ENCODE measurements at places on chromosomes 4 and X.
A peak's percentile ranks its signal among the peaks of the same experiment; 100 is the strongest.

- DNase-seq = no peak
Observed at GRCh38 chr4:97585274-97585673, 558.0 kb downstream of the STPG2 start.

- DNase-seq = no peak
Observed at GRCh38 chr4:184318852-184319251, 101.2 kb upstream of the ENPP6 start.

DNA sequence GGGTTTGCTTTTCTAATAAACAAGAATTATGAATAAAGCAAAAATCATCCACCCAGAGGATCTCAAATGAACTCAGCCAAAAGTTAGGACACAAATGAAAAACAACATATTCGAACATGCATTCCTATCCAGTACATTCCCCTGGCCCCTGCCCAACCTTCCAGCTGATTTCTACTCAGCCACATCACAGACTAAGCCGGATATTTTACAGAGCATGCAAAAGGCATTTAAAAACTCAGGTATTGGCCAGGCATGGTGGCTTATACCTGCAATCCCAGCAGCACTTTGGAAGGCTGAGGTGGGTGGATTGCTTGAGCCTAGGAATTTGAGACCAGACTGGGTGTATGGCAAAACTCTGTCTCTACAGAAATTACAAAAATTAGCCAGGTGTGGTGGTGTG is 54.6 kb downstream of the RELL1 start:
- DNase-seq = no peak

GRCh38 chr4:152996672-152997071 is 60.5 kb downstream of the FHDC1 start:
- no peak for DNase-seq

- DNase-seq = no peak
Observed at GRCh38 chr4:56742080-56742871, 61.2 kb upstream of the HOPX start.

DNA sequence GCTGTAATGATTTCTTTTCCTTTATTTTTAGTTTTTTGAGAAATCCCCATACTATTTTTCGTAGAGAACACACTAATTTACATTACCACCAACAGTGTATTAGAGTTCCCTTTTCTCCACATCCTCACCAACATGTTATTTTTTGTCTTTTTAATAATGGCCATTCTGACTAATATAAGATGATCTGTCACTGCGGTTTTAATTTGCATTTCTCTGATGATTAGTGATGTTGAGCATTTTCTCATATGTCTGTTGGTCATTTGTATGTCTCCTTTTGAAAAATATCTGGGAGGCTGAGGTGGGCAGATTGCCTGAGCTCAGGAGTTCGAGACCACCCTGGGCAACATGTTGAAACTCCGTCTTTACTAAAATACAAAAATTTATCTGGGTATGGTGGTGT is 30.2 kb downstream of the SPINK2 start:
- no peak for DNase-seq

GRCh38 chr4:10949039-10949733 is 264.6 kb upstream of the CLNK start:
- DNase-seq = peak; percentile 19

- DNase-seq = no peak
Observed at GRCh38 chrX:21490341-21490740, 116.1 kb downstream of the CNKSR2 start.

GRCh38 chr4:55269995-55270394 is 76.0 kb upstream of the SRD5A3 start:
- DNase-seq = no peak

- no peak for DNase-seq
Observed at GRCh38 chrX:114841051-114841450, 176.4 kb downstream of the IL13RA2 start.

GRCh38 chr4:8724436-8725070 is 132.0 kb downstream of the CPZ start:
- DNase-seq = no peak

GRCh38 chr4:145552181-145552822 is 66.9 kb upstream of the MMAA start:
- DNase-seq = no peak

DNA sequence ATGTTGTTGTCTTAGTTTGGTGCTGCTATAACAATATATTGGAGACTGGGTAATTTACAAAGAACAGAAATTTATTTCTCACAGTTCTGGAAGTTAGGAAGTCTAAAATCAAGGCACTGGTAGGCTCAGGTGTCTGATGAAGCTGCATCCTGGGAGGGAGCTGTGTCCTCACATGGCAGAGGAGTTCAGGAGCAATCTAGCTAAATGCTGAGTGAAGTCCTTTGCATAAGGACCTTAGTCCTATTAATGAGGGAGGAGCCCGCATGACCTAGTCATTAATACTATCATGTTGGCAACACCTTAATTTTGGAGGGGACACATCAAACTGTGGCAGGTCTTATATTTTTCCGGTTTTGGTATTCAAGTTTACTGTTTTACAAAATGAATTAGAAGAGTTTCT is 36.0 kb upstream of the NSUN7 start:
- no peak for DNase-seq

DNA sequence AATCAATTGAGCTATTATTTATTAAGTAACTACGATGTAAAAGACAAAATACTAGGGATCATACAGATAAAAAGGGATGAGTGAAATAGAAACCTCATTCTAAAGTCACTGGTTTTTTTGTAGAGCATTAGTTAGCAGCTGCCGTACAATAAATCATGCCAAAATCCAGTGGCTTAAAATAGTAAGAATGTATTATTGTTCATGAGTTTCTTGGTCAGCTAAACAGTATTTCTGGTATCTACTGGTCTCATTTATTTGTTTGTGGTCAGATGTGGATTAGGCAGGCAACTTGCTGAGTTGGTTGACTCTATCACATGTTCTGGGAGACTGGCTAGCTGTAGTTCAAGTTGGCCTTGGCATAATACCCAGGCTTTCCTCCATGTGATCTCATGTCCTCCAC is 667.3 kb downstream of the GALNTL6 start:
- DNase-seq = no peak

- no peak for DNase-seq
Observed at GRCh38 chrX:8813036-8813435, 11.9 kb upstream of the FAM9A start.

All from naive B cell (primary cell).